Fibroblast of upper back skin (primary cell): ENCODE measurements at places on chromosomes 5 and 9.

DNA sequence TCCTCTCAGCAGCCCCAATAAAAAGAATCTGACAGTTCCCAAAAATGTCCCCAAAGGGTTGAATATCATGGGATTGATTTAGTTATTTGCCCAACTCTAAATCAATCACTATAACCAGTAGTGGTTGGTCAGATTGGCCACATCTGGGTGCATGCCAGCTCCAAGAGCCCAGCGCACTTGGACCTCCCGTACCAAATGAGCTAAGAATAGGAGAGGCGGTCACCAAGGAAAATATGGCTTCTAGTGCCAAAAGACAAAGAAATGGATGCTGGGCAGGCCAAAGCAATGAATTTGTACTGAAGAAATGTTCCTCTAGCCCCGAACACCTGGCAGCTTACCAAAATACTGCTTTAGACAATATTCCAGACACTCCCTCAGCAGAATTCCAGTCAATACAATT, 80.3 kb downstream of the RCL1 start:
- no peak for DNase-seq

GRCh38 chr9:94900222-94901018, 173.9 kb downstream of the AOPEP start:
- peak; percentile 97 for DNase-seq

- DNase-seq: peak; percentile 99
Measured at GRCh38 chr5:135993880-135994636, 34.7 kb upstream of the TGFBI start.

DNA sequence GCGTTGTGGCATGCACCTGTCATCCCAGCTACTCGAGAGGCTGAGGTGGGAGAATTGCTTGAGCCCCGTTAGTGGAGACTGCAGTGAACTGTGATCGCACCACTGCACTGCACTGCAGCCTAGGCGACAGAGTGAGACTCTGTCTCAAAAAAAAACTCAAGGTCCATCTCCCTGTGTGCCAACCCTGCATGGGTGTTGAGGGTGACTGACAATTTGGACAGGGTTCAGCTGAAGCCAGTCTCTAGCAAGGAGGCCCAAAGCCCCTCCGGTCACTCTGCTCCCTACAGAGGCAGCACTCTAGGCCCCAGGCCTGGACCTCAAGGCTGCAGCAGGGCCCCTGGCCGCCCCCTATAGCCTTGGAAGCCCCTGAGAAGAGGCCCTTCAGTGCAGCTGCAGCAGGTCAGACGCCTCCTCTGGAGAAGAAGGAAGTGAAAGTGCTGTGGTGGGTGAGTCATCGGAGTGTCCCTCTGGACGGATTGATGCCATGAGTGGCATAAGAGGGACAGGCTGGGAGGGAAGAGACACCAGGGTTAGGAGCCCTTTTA, 39.2 kb upstream of the NEK6 start:
- peak; percentile 26 for DNase-seq

GRCh38 chr9:131986576-131986975, 93.1 kb downstream of the MED27 start:
- no peak for DNase-seq

- peak; percentile 95 for DNase-seq
Measured at GRCh38 chr9:124259158-124259808, 1.5 kb downstream of the NEK6 start.

DNA sequence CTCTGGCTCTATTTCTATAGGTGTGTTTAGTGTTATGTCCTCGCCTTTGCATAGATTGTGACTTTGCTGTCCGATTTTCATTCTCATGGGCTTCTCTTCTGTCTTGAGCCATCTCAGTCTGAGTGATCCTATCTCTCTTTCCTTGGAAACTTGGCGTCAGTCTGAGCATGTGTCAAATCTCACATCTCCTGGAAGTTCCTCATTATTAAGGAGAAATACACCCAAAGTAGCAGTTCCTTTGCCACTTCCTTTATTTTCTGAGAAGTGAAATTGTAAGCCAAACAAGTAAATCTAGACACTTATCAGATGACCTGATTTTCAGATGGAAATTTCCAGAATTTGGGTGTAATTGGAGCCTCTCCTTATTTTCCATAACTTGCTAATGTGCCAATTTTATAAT, 126.9 kb upstream of the ANKH start:
- no peak for DNase-seq

DNA sequence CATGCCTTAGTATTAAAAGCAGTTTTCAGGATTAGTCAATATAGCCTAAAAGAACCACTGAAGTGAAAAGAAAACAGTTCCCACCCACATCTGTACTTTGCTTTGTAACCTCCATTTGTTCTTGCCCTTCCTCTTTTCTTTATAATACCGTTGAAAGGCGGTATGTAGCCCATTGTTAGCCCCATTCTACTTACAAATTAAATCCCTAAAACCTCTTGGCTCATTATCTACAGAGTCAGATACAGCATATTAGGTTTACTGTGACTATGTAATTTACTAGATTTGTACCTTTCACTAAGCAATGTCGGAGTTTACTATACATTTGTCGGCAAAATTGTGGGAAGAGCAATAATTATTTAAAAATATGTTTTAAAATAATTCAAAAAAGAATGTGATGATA, 17.3 kb downstream of the ALDH1A1 start:
- DNase-seq: no peak
